Muscle of back (tissue), 13 donors: ENCODE measurements at places on chromosomes 7 and 10.

DNA sequence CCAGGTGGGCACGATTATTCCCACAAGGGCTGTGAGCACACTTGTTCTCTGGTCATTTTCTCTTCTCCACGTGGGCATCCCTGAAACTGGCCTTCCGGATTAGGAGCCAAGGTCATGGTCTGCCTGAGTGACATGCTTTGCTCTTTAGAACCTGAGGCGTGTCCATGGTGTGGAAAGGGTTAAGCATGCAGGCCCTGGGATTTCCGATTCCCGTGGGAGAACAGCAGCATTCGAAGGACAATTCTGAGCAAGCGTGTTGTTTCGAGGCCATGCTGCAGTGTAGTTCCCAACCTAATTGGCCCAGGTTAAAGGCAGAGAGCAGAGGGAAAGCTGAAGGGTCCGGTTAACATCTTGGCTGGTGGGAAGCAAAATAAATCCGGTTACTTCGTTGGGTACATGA, 245.9 kb downstream of the SKAP2 start:
- no peak for DNase-seq

- DNase-seq = no peak
Observed at GRCh38 chr10:70851597-70852475, 36.1 kb downstream of the SGPL1 start.

- DNase-seq = no peak
Observed at GRCh38 chr7:150969475-150969874, 8.6 kb downstream of the KCNH2 start.

DNA sequence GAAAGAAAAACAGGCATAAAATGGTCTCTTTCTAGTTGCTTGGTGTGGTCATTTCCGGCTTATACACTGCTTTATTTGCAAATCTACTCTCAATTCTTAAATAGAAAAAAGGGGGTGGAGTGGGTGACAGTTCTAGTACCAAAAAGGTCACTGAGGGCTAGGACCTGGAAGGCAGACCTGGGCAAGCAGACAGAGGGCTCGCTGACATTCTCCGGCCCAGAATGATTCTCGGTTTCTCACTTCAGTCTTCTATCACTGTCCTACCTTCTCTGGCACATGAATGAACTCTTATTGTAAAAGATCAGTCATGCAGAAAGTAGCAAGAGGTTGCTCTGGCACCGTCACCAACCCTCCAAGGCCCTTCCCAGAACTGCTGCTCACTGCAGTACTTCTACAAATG, 54.0 kb downstream of the MALSU1 start:
- no peak for DNase-seq

DNA sequence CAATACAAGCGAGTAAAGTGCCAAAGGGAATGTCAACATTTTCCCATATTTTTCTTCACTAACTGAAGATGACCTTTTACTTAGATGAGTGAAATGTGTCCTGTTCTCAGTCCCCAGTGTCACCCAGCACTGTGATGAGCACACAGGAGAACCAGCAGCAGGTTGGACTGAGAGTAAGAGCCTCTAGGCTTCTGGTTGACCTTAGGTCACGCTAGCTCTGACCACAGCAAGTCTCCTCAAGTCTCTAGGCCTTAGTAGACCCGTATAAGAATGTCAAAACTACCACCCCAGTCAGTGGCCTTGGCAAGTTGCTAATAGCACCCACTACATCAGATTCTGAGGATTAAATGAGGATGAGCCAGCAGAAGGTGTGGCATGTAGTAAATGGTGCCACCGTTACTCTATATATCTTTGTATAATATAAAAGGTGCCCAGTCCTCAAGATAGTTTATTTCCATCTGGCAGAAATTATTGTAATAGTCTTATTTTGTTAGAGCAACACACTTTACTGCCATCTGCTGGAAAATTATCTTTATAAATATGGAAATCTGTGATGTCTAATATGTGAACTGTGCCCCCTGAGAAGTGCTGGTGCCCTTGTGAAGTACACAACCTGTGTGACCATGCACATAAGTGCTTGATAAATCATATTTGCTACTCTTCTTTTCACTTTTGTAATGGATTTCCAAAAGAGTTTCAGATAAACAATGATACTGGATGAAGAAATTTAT, 75.7 kb downstream of the SPAG6 start:
- DNase-seq = no peak

- no peak for DNase-seq
Observed at GRCh38 chr10:22693371-22693784, 21.0 kb downstream of the PIP4K2A start.

DNA sequence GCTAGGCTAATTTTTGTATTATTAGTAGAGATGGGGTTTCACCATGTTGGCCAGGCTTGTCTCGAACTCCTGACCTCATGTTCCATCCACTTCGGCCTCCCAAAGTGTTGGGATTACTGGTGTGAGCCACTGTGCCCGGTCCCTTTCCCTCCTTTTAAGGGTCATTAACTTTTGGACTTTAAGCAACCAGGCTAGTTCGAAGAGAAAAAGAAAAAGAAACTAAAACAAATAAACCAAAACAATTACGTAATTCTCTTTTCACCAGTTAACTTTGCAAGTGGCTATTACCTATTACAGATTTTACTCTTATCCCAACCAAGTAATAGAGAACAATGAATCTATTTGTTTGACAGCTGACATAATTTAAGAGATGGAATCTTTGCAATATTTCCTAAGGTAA, 72.8 kb upstream of the SEMA3C start:
- no peak for DNase-seq
